Activated CD4-positive, CD25-positive, alpha-beta regulatory T cell treated with anti-CD3 and anti-CD28 coated beads, Interleukin-2, amount 50 U/mL, for 24 hours (primary cell): ENCODE measurements at places on chromosomes 13 and 19.

GRCh38 chr19:28465371-28466086 is 747.4 kb downstream of the UQCRFS1 start:
- ATAC-seq, result no peak

GRCh38 chr13:75985132-75985531 is 349.0 kb downstream of the LMO7 start:
- ATAC-seq, result no peak

DNA sequence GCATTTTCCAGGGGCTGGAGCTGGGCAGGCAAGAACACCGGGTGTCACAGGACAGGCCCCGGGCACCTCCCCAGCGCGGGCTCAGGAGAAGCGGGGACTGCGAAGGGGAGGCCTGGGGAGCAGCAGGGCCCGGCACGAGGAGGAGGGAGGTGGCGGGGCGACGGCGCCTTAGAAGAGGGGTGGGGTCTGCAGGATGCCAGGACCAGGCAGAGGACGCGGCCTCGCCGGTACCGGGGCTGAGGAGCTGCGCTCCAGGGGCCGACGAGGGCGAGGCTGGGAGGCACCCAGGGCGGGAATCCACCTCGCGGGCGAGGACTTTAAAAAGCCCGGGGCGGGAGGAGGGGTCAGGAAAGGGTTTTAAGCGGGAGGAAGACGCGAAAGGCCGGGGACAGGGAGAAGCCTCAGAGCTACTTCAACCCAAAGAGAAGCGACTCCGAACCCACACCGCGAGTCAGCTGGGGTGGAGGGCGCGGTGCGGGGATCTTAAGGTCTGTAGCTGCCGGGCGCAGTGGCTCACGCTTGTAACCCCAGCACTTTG is 665 bp downstream of the ZNF347 start:
- peak; percentile 11 for ATAC-seq

GRCh38 chr19:694481-695351 is 536 bp downstream of the PRSS57 start:
- no peak for ATAC-seq

DNA sequence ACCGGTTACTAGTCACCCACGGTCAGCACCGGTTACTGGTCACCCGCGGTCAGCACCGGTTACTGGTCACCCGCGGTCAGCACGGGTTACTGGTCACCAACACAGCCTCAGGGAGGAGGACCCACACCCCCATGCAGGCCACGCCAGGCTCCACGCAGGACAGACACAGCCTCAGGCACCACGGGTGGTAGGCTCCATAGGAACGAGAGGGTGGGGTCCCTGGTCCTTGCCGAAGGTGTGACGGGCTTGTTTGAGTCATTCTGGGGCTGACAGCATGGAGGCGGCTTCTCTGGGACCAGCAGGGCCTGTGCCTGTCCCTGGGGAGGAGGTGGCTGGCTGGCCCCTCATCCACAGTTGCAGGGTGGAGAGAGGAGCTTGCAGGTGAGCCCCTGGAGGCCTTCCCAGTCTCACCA is 122.8 kb upstream of the SOX1 start:
- ATAC-seq, result no peak

- ATAC-seq, result no peak
Observed at GRCh38 chr19:48826606-48827020, 9.7 kb downstream of the HSD17B14 start.

- no peak for ATAC-seq
Observed at GRCh38 chr19:33054623-33055022, 10.1 kb downstream of the RHPN2 start.

- peak; percentile 7 for ATAC-seq
Observed at GRCh38 chr19:29770648-29771047, 41.1 kb upstream of the CCNE1 start.

DNA sequence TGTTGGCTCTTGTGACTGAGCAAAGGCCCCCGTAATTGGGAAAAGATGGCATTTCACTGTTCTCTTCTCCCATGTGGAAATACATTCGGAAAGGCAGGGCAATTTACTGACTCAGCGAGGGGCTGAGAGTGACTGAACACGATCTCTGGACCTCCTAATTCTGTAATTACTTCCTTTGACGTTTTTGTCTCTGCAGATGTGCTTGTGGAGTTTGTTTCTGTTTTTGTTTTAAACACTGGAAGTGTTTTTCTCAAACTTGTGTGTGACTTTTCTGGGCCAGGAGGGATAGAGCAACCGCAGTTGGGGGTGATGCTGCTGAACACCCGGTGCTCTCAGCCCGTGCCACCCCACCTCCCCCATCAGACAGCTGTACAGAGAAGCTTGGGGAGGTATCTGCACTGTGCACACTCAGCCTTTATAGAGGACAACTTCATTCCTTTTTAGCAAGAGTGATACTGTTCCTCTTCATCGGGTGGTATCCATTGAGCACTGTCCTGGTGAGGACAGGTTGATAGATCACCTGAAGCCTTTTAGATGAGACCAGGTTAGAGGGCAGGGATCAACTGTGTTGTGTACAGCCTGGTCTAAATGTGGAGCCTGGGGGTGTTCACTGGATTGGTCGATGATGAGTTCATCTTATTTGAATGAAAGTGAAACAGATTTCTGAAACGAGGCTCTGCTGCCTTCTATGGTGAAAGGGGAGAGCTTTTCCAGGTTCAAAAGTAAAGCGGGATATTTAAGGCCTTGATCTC is 117.4 kb downstream of the ESD start:
- peak; percentile 90 for ATAC-seq

DNA sequence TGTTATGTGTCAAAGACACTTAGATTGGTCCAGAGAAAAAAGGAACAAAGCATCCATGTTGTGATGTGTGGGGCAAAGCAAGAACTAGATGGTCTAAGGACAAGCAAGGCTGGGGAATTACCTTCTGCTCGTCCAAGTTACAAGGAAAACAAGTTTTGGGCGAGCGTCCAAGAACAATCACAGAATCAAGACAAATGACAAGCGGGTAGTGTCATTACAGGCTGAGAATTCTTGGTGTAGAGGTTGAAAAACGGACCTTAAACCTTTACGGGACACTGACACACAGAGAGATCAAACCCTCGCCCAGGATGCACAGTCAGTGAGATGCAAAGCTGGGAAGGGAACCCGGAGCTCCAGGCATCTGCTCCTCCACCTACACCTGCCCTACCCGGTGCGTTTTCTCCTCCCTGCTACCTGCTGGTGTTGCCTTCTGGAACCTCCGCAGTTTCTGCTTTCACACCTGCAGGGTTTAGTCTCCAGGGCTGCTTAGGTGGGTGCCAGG is 515 bp upstream of the ZNF324B start:
- peak; percentile 8 for ATAC-seq

DNA sequence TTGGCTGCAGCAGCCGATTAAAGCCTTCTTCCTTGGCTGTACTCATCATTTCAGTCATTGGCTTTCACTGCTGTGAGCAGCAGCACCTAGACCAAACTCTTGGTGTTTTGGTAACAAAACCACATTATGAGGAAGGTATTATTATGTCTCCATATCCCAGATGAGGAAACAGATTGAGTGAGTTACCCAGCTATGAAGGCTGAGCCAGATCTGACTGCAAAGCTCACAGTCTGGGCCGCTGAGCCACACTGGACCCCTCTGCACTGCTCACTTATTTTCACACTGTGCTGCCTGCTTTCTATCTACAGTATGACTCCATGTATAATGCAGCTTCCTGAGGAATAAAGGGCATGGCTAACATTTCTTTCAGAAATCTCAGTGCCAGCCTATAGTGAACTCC is 24.5 kb downstream of the CRYL1 start:
- ATAC-seq, result no peak

DNA sequence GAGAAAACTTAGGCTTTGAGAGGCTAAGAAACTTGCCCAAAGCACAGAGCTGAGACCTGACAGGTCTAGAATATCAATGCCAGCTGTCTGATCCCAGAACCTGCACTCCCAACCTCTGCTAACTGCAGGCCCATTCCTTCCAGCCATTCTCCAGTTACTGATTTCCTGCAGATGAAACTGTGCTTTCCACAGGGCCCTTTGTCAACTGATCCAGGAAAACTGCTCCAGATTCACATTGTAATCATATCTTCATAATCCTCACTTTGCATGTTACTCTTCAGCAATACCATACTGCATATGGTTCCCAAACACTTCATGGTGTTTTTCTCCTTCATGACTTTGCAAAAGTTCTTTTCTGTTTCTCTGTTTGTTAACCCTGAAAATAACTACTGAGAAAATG is 100.6 kb downstream of the RAP2A start:
- no peak for ATAC-seq

- no peak for ATAC-seq
Observed at GRCh38 chr19:11418549-11419506, at the start of gene RGL3. RGL3 (minus strand) TSS chr19:11419314; CDS start chr19:11419278, 36 bp downstream.

DNA sequence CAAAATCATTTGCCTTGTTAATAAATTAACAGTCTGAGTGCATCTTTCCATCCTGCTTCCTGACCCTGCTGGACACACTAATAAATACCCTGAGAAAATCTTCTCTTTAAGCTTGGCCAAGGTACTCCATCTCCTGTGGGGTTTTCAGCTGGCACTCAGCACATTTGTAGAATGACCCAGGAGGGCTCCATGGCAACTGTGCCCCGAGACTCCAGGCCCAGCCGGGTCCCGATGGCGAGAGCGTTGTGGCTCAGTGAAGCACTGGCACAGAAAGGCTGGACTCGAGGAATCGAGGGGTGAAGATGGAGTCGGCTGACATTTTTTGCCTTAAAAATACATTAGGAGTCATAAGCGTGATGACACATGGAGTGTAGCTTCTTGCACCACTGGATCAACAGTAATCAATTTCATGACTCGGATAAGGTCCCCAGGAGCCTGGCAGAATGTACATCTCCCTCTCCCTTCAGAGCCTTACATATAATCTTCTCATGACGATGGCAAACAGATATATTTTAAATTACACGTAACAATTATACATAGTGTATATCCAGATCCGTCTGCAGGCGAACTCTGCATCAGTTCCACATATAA is 85.4 kb downstream of the SLC7A1 start:
- ATAC-seq, result no peak

DNA sequence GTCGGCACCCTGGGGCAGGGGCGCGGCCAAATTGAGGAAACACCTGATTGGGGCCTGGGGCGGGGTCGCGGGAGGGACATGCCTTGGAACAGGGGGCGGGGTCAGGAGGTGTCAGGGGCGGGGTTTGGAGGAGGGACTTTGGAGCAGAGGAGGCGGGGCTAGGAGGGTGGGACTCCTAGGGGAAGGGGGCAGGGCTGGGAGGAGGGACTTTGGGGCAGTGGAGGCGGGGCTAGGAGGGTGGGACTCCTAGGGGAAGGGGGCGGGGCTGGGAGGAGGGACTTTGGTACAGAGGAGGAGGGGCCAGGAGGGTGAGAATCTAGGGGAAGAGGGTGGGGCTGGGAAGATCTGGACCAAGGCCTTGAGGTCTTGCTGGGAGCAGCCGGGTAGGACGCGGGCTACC is 21.9 kb downstream of the GRIN2D start:
- peak; percentile 57 for ATAC-seq

DNA sequence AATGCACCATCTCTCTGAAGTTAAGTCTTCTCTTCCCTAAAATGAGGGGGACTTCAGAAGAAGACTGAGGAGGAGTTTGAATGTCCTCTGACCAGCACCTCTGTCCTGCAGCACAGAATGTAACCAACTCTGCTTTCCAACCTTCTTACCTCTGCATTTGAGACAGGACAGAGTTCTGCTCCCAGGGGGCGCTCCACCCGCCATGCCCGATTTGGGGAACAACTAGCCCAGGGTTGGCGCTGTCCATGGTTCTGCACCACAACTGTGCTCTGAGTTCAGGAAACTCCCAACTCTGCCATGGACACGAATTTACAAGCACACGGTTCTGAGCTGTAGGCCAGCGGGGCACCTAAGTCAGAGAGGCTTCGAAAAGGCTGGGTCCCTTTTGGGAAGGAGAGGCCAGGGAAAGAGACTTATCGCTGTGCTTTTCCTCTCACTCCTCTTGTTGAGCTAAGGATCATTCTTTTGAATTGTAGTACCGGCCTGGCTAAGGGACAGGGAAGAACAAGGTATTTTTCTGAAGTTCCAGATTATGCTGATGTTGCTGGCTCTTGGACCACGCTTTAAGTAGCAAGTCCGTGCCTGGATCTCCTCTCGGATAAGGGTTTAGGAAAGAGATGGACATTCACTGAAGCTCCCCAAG is 22.2 kb downstream of the SIGLEC5 start:
- no peak for ATAC-seq

DNA sequence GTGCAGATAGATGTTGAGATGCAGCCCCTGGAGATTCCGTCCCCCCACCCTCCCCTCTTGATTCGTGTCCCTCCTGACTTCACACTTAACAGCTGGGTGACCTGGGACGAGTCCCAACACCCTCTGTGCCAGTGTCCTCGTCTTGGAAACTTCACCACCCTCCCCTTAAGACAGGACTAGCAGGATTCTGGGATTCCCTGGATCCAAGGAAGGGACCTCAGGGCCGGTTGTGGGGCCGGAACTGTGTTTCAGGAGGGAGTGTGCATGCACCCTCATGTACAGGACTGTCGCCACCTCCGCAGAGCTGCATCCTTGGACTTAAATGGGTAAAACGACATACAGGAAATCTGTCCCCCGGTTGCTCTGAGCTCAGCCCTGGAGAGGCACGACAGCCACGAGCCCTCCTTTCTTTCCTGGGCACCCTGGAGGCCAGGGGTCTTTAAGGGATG is 990 bp downstream of the MYO9B start:
- ATAC-seq, result no peak

- ATAC-seq, result no peak
Observed at GRCh38 chr13:45778882-45779281, 72.7 kb downstream of the SIAH3 start.

GRCh38 chr13:98307463-98308085 is 130.5 kb upstream of the RNF113B start:
- ATAC-seq, result no peak

DNA sequence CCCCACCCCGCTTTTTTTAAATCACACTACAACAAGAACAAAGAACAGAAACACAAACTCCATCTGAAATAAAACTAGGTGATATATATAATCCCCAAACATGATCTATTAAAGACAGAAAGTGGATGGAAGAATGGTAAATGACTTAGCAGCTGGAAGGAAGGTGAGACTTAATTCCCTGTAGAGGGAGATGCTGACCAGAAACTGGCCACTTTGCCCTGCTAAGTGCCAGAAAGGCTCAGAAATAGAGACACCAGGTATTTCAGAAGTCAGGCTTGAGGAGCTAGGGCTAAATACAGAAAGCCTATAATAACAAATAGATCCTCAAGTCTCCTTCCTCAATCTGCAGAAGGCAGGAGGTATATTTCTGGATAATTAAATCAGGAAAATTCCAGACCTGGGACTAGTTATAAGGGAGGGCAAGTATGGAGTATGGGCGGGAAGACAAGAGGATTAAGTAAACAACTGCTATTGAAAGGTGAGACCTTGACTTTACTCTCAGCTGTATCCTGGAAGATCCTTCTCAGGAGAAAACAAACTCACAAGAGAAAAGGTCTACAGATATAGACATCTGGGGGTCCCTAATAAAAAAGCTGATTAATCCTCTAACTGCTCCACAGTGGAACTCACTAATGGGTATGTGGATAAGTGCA is 32.2 kb downstream of the MTRF1 start:
- ATAC-seq, result no peak

GRCh38 chr13:33217256-33217655 is 68.3 kb downstream of the STARD13 start:
- ATAC-seq, result no peak

DNA sequence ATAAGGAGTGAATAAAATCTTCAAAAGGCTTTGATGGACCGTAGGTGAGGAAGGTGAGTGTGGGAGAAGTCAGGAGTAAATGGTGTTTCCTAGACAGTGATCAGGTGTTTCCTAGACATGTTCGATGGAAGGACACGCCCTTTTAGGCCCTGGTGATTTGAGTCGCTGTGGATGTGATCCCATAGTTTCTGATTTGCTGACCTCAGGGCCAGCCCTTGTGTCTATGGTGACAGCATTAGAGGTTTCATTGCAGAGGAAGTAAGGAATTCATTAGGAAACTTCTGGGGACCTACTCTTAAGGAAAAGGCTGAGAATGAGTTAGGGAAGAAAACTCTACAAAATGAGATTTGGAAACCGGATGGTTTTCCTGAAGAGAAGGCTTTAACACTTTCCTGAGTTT is 31.5 kb upstream of the RNF113B start:
- no peak for ATAC-seq
